Hippocampal formation (tissue), 2 donors: ENCODE measurements at places on chromosomes 13 and 19.
A peak's percentile ranks its signal among the peaks of the same experiment; 100 is the strongest.

- DNase-seq, result no peak
Observed at GRCh38 chr19:32222556-32222955, 122.9 kb upstream of the ZNF507 start.

DNA sequence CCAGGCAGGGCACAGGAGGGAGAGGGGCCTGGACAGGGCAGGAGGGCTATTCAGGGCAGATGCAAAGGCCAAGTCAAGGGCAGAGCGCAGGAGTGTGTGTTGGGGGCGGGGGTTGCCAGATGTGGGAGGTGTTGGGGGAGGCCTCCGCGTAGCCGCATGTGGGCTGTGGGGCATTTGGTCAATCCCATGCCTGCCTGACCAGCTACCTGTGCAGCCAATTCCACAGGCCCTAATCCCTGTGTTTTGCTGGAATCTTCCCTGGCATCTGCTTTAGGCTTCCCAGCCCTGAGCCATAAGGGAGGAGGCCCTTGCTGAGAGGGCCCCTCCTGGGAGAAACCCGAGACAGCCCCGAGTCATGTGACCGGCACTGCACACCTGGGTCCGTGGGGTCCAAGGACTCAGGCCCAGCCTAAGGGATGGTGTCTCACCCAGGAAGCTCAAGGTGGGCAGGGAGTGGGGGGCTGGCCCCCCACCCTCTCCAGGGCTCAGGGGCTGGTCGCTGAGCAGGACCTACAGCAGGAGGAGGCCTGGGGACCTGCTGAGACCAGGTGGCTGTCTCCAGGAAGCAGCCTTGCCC, 20.3 kb downstream of the RFX1 start:
- no peak for DNase-seq

- DNase-seq, result peak; percentile 11
Observed at GRCh38 chr13:24684600-24684998, 4.4 kb downstream of the ATP12A start.

GRCh38 chr19:31118986-31119385, 230.2 kb downstream of the TSHZ3 start:
- no peak for DNase-seq

- no peak for DNase-seq
Observed at GRCh38 chr19:46648060-46648960, 12.3 kb upstream of the GNG8 start.

GRCh38 chr13:98144801-98145350, 2.0 kb downstream of the FARP1 start:
- DNase-seq, result peak; percentile 31

- no peak for DNase-seq
Observed at GRCh38 chr19:48348045-48348444, 15.7 kb downstream of the TMEM143 start.

DNA sequence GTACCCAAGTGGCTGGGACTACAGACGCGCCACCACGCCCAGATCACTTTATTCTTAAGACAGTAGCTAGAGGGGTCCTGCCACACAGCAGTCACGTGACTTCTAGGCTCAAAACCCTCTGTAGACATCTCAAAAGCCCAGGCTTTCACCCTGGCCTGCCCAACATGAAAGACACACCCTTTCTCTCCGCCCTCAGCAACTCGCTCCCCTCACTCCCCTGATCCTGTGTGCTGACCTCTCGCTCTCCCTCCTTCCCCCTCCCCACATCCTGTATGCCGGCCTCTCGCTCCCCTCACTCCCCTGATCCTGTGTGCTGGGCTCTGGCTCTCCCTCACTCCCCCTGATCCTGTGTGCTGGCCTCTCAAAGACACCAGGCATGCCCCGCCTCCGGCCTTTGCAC, 77.4 kb downstream of the SLC15A1 start:
- DNase-seq, result no peak

GRCh38 chr13:34750078-34750931, 191.8 kb upstream of the NBEA start:
- DNase-seq, result no peak

GRCh38 chr19:28794301-28794700, 418.6 kb downstream of the UQCRFS1 start:
- no peak for DNase-seq

DNA sequence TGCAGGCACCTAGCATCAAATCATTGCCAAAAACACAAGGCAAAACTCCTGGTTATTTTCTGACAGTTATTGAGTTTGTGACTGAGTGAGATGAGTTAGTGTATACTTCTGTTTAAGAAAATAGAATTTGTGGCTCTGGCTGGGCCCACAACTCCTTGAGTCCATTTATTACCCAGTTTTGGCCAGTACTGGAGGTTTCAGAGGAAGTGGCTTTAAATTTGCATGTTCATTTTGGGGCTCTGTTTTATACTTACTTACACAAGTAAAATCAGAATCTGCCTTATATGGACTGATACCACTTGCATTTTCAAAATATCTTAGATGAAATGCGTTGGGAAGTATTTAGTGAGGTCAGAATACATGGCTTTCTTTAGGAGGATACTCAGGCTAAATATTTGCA, 29.0 kb downstream of the TNFSF11 start:
- DNase-seq, result no peak

- no peak for DNase-seq
Observed at GRCh38 chr19:30076751-30077670, 135.0 kb downstream of the URI1 start.

DNA sequence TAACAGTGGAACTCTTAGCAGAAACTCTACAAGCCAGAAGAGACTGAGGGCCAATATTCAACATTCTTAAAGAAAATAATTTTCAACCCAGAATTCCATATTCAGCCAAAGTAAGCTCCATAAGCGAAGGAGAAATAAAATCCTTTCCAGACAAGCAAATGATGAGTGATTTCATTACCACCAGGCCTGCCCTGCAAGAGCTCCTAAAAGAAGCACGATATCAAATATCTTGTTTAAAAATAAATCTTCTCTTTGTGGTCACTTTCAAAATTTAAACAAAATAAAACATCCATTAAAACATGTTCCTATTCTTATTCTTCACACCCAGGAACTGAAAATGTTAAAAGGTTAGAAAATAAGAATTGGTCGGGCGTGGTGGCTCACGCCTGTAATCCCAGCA, 13.7 kb downstream of the MICU2 start:
- DNase-seq, result no peak

DNA sequence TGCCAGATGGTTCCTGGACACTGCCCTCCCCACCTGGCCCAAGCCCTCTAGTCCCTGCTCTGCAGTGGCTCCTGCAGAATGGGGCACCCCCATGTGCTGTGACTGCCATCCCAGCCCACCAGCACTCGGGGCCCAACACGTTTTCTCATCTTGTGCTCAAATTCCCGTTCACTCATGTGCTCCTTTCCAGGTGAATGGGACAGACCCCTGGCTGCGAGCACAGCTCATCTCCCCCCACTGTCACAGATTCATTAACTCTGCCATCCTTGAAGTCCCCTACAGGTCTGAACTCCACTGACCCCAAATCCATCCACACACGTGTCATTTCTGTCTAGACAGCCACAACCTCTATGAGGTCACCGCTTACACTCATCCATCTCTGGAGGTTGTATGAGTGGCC, 23.6 kb downstream of the TUBA3C start:
- DNase-seq, result no peak

DNA sequence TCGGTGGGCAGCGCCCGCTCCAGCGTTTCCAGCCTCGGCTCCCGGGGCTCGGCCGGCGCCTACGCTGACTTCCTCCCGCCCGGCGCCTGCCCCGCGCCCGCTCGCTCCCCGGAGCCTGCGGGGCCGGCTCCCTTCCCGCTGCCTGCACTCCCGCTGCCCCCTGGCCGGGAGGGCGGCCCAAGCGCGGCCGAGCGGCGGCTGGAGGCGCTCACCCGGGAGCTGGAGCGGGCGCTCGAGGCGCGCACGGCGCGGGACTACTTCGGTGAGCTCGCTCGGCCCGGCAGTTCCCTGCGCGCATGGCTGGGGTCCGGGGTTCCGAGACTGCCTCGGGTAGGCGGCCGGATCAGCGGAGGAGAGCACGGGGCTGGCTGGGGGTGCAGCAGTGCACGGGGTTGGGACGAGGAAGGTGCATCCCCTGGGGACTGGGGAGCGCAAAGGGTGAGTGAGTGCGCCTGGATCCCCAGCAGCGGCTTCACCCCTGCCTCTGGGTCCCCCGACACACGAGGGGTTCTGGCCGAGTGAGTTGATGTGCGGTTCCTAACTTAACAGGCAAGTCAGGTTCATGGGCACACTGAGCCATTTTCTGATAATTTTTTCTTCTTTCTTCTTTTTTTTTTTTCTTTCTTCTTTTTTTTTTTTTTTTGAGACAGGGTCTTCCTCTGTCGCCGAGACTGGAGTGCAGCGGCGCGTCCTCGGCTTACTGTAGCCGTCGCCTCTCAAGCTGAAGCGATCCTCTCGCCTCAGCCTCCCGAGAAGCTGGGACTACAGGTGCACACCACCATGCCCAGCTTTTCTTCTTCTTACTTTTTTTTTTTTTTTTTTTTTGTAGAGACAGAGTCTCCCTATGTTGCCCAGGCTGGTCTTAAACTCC, 1.1 kb downstream of the WTIP start:
- no peak for DNase-seq
